ENCODE measurements at places on chromosomes 4 and X.

GRCh38 chrX:111850975-111851374 lies 25.0 kb upstream of the TRPC5OS start:
- no peak for DNase-seq

DNA sequence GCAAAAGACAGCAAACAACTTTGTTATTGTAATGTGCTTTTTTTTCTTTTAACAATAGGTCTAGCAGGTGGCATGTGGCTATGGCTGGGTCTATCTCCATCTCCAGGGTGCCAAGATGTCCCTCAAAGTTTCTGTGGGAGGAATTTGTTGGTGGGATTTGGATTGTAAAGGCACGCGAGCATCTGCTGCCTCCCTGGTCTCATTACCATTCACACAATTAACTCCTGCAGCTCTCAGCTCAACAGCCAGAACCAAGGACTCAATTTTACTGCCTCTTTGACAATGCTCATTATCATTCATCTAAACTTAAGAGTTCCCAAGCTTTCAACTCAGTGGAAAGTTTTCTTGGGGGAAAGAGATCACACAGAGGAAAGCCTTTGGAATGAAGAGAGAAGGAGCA lies 10.9 kb upstream of the PCDH18 start:
- no peak for DNase-seq

GRCh38 chr4:66736606-66737005 lies 808.7 kb downstream of the CENPC start:
- no peak for DNase-seq

GRCh38 chr4:184356366-184356765 lies 118.0 kb downstream of the IRF2 start:
- no peak for DNase-seq

GRCh38 chr4:158622251-158622650 lies 49.4 kb downstream of the C4orf46 start:
- no peak for DNase-seq

DNA sequence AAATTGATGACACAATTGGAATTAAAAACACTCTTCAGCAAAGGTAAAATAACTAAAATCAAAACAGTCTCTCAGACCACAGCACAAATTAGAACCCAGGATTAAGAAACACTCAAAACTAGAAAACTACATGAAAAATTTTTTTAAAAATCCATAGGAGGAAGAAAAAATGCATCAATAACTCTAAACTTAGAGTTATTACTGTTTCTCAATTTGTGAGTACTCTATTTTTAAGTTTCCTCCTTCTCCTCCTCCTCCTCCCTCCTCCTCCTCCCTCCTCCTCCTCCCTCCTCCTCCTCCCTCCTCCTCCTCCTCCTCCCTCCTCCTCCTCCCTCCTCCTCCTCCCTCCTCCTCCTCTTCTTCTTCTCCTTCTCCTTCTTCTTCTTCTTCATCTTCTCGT lies 1395.7 kb downstream of the STIM2 start:
- DNase-seq = no peak

- no peak for DNase-seq
Observed at GRCh38 chr4:163747886-163748285, 253.4 kb downstream of the TMA16 start.

- DNase-seq = no peak
Observed at GRCh38 chr4:174580597-174580996, 58.3 kb upstream of the HPGD start.

- no peak for DNase-seq
Observed at GRCh38 chr4:38930707-38931106, 63.1 kb downstream of the FAM114A1 start.

- no peak for DNase-seq
Observed at GRCh38 chr4:18021470-18021719, 160 bp downstream of the LCORL start.

DNA sequence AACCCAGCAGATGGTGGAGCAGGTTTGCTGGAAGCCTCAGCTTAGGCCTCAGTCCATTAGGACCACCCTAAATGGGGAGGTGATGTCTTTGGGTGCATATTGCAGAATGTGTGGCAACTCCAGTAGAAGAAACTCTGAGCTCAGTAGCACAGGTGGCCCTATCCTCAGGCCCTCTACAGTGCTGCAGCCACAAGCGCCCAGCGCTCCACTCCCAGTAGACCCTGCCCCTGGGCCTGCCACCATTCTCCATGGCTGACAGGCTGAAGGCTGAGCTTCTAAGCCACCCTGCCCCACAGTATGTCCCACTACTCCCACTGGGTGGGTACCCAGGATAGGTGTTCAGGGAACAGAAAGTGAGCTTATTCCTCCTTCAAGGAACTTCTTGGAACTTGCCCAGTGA lies 162.8 kb upstream of the MAMLD1 start:
- no peak for DNase-seq

- DNase-seq = no peak
Observed at GRCh38 chr4:38332699-38333098, 331.3 kb upstream of the KLF3 start.

GRCh38 chrX:65866773-65867172 lies 173.1 kb downstream of the VSIG4 start:
- DNase-seq = no peak

DNA sequence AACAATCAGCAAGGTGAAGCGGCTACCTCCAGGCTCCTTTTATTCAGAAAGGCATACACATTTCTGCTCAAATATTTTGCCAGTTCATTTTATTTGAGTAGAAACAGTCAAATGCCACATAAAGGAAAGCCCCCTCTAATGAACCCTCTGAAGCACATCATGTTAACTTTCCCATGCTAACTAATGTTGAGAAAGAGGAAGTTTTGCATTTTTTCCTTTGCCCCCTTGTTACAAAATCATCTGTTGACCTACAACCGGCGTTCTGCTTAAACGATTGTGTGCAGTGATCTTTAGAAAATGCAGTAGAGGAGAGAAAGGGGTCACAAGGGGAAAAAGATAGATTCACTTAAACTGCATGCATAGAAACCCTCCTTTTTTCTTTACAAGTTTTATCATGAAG lies 25.2 kb upstream of the ATXN3L start:
- no peak for DNase-seq

- DNase-seq = no peak
Observed at GRCh38 chrX:105872941-105873340, 50.6 kb downstream of the NRK start.

- DNase-seq = peak; percentile 61
Observed at GRCh38 chrX:48957477-48957826, at the start of gene OTUD5. Gene OTUD5, minus strand, starts transcription at chrX:48957607. Its CDS starts 37 bp downstream, at chrX:48957570.

DNA sequence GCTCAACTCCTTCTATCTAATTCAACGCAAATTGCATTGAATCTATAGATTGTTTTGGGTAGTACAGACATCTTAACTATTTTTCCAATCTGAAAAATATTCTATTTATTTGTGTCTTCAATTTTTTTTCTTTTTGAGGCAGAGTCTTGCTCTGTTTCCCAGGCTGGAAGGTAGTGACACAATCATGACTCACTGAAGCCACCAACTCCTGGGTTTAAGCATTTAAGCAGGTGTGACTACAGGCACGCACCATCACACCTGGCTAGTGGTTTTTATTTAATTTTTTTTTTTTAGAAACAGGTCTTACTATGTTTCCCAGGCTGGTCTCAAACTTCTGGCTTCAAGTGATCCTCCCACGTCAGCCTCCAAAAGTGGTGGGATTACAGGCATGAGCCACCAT lies 98.3 kb downstream of the GK start:
- no peak for DNase-seq

DNA sequence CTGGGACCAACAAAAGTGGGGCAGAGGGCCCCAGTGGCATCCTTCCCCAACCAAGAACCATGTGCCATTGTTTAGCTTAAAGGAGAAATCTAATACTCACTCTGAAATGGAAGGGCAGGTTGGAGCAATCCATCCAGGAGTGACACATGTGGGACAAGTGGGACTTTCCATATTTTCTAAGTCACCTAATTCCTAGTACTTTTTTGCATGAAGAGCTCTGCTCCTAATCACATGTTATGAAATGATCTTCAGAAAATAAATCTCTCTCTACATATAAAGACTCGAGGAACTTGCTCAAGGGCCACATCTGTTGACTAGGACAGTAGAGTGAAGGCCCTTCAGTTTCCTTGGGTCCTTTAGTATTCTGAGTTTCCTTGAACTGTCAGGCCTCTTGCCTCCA lies 2.5 kb downstream of the CYBB start:
- DNase-seq = no peak

DNA sequence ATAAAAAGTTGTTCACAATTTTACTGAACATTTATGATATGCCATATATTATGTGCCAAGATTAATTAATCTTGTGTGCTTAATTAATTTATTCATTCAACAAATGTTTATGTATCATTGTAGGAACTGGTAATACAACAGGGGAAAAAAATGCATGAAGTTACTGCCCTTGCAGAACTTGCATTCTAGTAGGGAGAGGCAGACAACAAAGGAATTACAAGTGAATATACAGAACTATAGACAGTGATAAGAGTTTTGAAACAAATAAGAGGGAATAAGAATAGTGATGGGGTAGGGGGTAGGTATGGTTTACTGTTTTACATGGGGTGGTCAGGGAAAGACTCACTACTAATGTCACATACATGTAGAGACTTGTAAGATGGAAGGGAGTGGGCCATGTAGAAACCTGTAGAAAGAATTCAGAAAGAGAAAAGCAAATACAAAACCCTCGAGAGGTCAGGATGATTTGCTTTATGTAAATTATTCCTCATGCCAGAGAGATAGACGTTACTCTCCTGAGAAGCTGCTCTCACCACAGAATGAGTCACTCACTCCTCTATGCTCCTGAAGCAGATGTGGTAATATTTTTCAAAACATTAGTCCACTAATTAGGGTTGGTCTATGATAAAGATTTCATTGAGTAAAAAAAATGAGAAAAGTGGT lies 855.0 kb upstream of the GRID2 start:
- no peak for DNase-seq
